Effector memory CD4-positive, alpha-beta T cell (primary cell): ENCODE measurements at places on chromosomes 3 and 15.
A peak's percentile ranks its signal among the peaks of the same experiment; 100 is the strongest.

- DNase-seq, result no peak
Measured at GRCh38 chr15:101411085-101411484, 78.4 kb downstream of the PCSK6 start.

DNA sequence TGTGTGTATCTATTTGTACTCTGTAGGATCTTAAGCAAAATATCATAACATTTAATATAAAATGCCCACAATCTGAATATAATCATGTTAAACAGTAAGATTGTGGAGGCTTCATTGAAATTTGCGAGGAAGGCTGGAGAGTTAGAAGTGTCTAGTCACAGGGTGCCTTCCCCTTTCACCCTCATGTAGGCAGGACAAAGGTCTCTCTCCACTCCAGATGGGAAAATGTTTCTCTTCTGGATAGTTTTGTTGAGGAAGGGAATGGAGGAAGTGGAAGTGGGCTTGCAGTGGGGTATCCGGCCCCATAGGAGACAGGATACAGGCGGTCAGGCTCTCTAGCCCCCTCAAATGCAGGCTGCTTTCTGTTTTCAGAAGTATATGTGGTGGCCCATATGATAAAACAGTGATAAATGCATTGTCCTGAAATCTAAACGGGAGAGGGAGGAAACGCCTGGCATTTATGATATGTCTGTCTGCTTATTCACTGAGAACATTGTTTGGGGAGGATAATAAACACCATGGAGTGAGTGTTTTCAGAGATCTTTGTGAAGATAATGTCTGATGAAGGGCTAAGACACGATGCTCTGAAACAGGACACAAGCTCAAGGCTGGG lies 13.3 kb upstream of the MYZAP start:
- DNase-seq, result no peak

GRCh38 chr3:55341502-55342031 lies 145.5 kb downstream of the WNT5A start:
- no peak for DNase-seq

- no peak for DNase-seq
Measured at GRCh38 chr3:99322551-99322950, 315.8 kb upstream of the COL8A1 start.

- no peak for DNase-seq
Measured at GRCh38 chr3:132246212-132246611, 71.0 kb upstream of the ACP3 start.

DNA sequence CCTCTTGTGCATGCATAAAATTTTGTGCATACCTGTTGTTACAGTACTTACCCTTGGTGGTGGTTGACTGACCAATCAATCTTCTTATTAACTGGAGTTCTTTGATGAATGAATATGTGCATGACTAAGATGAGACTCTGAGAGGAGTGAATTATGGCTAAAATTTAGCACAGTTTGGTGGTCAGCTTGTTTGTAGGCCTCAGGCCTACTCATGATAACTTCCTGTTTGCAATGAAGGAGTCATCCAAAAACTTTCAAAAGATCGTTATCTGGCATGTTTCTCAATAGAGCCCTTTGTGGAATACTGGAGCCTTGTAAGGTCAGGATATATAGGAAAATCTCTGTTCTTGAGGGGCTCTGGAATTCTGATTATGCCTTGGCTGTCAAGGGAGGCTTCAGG lies 66.5 kb downstream of the LEKR1 start:
- no peak for DNase-seq

DNA sequence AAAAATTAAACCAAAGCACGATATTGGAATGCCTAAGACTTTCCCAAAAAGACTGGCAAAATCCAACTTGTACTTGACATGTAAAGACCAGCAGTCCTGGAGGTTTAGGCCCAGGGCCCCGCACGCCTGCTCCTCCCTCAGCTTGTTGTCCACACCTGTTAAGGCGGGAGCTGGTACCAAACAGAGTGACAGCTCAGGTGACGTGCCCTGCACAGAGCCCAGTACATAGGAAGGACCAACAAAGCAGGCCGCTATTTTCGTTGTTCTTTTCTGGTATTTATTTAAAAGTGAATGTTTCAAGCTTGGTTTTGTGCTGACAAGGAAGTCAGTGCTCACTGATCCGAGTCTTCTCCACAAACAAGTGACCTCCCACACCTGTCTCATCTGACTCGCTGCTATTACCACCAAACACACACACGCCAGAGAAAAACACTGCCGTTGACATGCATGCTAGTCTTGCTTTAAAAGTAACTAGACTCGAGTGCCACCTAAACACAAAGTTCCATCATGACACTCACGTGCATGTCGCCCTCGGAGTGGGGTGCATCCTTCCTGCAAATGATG lies 50.2 kb downstream of the HERC2 start:
- DNase-seq, result no peak

DNA sequence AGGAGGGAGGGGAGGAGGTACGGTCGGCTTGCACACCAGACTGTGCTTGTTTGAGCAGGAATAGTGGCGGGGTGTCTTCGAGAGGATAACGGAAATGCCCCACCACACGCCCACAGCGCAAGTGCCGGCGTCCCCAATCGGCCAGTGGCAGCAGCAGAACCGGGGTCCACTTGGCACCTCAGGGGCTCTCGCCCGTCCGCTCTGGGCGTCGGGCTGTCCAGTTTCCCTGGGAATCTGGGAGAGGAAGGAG lies 53.7 kb downstream of the CCDC54 start:
- peak; percentile 1 for DNase-seq

DNA sequence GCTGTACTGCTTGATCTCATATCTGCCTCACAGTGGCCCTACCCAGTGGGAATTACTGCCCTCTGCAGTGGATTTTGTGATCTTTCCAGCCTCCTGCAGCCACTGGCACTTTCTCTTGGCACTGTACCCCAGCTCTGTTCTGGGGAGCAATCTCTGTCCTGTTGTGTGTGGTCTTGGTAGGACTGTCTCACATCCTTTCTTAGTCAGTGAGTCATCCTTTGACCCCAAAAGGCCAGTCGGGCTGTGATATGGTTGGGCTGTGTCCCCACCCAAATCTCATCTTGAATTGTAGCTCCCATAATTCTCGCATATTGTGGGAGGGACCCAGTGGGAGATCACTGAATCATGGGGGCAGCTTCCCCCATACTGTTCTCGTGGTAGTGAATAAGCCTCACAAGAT lies 133.3 kb upstream of the TPM1 start:
- no peak for DNase-seq

GRCh38 chr3:124887177-124887931 lies at the start of gene ITGB5:
ITGB5 (minus strand) TSS chr3:124887365; CDS start chr3:124887000, 365 bp downstream.
- DNase-seq, result no peak

GRCh38 chr3:123667784-123668183 lies 82.9 kb upstream of the HACD2 start:
- no peak for DNase-seq

DNA sequence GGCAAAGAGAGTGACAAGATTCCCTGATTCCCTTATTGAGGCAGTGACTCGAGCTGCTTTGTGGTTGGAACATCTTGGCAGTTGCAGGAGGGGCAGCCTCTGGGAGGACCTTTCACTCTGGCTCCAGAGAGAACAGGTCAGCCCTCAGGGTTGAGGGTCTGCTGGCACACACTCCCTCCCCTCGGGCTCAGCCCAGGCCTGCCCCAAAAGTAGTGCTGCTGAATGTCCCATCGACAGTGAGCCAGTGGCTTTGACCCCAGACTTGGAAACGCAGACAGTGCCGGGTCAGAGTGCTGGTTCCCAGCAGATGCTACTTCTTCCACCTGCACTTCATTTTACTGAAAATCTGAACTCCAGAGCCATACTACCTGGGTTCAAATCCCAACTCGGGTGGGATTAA lies 25.6 kb upstream of the ATP2B2 start:
- DNase-seq, result no peak

DNA sequence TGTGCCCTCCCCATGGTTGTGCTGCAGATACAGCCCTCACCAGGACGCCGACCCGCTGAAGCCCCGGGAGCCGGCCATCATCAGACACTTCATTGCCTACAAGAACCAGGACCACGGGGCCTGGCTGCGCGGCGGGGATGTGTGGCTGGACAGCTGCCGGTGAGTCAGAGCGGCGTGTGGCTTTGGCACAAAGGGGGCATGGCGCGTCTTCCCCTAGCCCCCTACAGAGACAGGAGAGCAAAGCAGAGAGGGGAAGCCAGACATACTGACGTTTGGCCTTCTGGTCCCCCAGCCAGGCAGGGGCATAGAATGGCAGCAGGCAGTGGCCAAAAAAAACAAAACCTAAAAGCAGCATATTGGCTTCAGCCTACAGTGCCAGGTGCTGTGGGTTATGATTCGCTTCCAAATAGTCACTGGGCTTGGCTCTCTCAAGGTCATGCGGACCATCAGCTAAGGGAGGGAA lies 64.0 kb downstream of the MESD start:
- no peak for DNase-seq

- no peak for DNase-seq
Measured at GRCh38 chr3:172018364-172018763, 21.0 kb upstream of the FNDC3B start.
